ENCODE measurements at places on chromosomes 13 and 19.

DNA sequence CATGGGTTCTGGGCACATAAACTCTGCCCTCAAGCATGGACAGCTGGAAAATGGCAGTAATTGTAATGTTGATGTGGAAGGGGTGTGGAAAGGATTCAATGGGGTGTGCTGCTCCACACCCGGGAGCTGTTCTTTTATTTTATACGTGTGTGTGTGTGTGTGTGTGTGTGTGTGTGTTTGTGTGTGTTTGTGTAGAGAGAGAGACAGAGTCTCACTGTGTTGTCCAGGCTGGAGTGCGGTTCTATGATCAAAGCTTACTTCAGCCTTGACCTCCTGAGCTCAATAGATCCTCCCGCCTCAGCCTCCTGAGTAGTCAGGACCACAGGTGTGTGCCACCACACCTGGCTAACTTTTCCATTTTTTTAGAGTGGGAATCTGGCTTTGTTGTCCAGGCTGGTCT is 2.8 kb downstream of the MRPS12 start:
- no peak for DNase-seq

DNA sequence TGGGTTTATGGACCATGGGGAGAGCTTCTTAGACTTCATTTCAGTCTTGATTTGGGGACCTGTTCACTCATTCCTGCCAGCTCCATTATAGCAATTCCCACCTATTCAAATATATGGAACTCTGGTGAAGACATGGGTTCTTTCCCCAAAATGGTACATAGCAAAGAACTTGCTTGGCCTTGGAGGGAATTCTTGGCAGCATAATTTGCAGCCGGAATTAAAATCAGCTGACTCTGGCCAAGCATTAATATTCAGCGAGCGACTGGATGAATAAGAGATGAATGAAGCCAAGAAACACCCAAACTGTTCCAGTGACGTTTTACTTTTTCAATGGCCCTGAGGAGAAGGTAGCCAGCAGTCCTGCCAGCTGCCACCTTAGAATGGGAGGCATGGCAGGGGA is 88.4 kb upstream of the SOX1 start:
- DNase-seq = no peak

- no peak for DNase-seq
Observed at GRCh38 chr19:12647490-12648071, 19.0 kb downstream of the MAN2B1 start.

GRCh38 chr13:35988648-35989081 is 142.5 kb downstream of the DCLK1 start:
- no peak for DNase-seq

DNA sequence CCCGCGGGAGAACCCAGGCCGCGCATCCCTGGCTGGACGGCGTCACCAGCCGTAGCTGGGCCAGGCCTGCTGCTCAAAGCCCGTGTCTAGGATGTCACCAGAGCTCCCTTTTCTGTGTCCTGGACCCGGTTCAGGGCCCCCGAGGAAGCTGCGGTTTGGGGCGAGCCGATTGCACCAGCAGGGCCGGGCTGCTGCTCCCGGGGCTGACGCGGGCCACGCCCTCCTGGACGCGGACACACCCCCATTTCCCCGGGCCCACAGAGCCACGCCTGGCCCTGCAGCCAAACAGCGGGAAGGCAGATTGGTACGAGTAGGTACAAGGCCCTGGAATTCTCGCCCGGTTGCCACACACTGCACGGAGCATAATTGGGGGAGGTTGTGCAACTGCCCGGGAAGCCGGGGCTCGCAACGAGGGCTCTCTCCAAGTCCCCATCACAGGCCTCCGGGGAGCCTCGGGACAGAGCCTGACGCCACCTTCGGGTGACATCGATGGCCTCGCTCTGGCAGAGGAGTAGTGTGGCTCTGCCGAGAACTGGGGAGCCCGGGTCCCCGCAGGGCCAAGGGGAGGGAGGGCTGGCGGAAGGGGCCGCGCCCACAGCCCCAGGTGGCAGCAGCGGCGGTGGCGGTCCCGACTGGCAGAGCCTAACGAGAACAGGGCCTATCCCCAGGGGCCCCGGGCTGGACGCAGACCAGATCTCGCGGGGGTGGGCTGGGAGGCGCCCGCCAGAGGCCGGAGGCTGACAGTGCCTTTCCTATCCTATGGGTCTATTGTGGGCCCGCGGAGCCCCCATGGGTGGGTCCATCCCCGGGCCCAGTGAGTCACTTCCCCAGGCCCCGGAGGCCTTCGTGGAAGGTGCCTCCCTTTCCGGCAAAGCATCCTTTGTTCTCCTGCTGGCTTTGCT is 23.5 kb downstream of the KCTD15 start:
- DNase-seq = peak; percentile 65

DNA sequence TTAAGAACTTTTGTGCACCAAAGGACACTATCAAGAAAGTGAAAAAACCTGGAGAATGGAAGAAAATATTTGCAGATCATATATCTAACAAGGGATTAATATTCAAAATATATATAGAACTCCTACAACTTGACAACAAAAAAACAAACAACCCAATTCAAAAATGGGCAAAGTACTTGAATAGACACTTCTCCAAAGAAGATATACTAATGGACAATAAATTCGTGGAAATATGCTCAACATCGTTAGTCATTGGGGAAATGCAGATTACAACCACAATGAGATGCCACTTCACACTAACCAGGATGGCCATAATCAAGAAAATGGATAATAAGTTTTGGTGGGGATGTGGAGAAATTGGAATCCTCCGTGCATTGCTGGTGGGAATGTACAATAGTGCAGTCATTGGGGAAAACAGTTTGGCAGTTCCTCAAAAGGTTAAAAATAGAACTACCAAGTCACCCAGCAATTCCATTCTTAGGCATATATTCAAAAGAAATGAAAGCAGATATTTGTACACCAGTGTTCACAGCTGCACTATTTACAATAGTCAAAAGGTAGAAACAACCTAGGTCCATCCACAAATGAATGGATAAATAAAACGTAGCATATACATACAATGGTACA is 2.2 kb upstream of the LSR start:
- DNase-seq = no peak

GRCh38 chr13:25493931-25494640 is 122.3 kb downstream of the ATP8A2 start:
- DNase-seq = no peak

DNA sequence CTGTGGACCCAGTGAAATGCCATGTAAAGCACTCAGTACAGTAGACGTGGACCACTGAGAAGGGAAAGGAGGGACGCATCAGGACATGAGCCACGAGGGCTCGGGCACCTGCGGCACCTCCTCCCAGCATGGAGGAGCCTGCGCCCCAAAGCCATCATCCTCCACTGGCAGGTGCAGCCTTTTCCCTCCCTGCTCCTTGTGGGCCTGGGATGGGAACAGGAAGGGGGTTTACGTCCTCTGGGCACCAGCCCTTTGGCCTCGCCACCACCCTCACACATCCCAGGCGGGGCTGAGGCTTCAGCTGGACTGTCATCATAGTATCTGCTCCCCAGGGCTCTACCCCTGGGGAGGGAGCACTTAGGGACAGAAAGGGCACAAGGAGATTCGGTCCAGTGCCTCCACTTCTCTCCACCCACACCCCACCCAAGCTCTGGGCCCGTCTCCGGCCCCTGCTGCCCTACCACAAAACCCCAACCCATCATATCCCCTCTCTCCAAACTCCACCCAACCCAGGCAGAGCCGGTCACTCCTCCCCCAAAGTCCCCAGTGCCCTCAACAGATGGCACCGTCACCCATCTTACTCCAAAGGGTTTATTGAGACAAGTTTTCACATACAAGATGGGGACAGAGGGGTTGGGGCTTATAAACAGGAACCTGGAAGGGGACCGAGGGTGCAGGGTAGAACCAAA is 2.2 kb upstream of the PRKD2 start:
- no peak for DNase-seq

DNA sequence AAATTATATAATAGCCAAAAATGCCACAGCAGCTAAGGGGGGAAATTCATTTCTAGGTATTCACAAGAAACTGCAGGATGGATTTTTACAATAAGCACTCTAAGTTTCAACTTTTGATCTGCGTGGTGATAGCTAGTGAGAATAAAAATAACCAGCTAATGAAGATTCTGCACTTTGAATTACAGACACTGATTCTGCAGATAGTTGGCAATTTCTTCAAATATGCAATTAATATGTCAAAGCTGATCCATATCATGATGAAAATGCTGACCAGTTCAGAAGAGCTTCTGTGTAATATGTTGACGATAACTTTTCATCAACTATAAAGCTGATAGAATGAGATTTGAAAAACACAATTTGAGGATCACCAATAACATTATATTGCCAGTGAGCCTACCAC is 1272.9 kb downstream of the EFNB2 start:
- no peak for DNase-seq

GRCh38 chr19:16888629-16889365 is at the start of gene F2RL3:
TSS of gene F2RL3 (plus strand) at chr19:16888999. CDS start at chr19:16889190, 191 bp downstream.
- no peak for DNase-seq

DNA sequence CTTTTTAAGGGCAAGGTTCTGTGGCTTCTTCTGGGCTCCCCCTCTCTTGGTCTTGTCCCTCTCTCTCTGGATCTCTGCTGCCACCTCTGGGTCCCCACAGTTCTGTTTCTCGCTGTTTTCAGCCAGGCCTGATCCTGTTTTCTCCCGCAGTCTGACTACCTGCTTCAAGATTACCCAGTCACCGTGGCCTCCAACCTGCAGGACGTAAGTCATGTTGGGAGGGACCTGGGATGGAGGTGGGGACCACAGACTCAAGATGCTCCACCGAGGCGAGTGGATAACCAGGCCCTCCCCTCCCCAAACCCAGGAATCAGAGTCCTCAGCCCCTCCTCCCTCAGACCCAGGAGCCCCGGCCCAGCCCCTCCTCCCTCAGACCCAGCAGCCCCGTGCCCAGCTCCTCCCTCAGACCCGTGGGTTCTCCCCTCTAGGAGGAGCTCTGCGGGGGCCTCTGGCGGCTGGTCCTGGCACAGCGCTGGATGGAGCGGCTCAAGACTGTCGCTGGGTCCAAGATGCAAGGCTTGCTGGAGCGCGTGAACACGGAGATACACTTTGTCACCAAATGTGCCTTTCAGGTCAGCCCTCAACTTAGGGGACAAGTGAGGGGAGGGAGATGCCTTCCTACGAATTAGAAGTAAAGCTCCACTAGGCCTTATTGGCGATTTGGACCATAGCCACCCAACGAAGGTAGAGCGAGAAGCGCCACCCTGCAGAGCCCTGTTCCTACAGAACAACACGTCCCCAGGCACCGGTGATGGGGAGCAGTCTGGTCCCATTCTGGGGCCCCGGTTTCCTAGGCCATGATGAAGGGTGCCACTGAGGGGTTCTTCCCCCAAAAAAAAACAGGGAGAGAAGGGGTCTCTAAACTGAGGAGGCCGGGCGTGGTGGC is 2.2 kb downstream of the FLT3LG start:
- DNase-seq = no peak

- DNase-seq = no peak
Observed at GRCh38 chr13:42539670-42540069, 34.3 kb upstream of the TNFSF11 start.

DNA sequence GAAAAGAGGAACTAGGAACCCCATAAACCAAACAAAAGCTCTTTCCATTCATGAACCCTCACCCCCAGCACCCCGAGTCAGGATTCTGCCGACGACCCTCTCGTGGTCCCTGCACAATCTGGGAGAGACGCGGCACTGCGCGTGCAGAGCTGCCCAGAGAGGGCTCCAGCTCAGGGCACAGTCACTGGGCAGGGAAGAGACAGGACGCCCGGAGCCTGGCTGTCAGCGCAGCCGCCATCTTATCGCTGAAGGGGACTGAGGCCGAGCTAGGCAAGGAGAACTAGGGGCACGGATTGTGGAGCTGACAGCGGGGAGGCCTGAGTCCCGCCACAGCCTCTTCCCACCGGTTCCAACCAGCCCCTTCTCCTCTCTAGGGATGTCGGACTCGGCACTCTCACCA is 349 bp downstream of the ZNF98 start:
- no peak for DNase-seq

DNA sequence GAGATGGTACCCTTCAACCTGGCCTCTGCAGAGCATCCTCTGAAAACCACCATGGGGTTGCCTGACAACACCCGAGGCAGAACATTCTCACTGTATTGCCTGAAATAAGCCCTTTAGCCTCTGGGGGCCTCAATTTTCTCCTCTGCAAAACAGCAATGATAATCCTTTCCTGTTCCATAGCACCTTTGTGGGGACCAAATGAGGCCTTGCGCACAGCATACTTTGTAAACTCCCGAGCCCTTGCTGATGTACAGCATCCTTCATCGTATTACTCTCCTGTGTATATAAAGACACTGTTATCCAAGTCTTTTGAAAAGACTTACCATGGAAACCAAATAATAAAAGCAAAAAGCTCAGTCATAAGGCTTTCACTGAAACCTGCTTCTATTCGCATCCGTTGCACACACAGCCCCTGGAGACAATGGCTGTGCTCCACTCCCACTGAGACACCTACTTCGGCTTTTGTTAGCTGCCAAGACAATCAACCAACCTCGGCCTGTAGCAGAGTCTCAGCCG is 276.0 kb downstream of the FOXO1 start:
- DNase-seq = no peak

GRCh38 chr19:17829855-17830566 is 8.7 kb upstream of the INSL3 start:
- peak; percentile 27 for DNase-seq

DNA sequence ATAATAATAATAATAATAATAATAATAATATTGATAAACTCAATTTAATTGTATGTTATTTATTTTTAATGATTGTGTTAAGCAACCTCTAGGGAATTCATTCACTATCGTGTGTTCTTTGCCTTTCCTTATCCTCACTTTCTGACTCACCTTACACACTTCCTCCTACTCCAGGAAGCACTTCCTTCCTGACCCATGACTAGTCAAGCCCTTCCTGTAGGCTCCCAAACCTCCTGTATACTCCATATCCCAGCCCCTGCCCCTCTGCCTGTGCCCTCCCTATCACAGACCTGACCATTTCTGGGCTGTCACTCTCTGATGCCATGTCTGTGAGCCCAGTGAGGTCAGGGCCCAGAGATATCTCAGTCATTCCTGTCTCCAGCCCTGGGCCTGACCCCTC is 7.6 kb downstream of the LGALS4 start:
- no peak for DNase-seq

GRCh38 chr13:30191491-30192100 is 115.8 kb downstream of the KATNAL1 start:
- no peak for DNase-seq

DNA sequence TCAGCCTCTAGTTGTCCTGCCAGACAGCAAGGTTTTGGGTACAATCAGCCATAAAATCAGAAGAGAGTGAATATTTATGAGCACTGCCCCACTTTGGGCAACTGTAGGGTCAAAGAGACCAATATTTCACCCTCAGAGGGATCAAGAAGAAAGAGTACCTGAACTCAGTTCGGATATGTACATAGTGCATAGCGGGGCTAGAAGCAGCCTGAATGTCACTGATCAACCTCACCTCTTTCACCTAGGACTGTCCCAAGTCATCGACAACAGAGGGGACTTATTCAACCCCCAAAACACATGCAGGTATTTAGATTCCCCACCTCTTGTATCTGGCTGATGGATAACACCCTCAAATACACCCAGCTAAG is 446.9 kb downstream of the COG6 start:
- no peak for DNase-seq

DNA sequence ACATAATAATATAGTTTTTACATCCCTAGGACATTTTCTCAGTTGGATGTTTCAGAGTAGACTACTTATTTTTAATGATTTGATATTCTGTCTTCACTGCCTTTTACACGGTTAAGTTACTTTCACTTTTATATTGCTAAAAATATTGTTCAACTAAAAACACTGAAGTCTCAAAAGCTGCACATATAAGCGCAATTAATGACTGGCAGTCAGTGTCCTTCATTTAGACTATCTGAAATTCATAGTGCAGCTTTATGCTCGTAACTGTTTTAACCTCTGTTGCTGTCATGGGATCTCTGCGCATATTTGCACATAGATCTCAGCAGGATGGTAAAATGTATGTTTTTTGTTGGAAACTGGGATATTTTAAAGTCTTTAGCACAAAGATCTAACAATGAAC is 864.3 kb downstream of the SLITRK6 start:
- no peak for DNase-seq

- no peak for DNase-seq
Observed at GRCh38 chr13:98570929-98571372, 6.0 kb downstream of the STK24 start.

Measured in fibroblast of skin of left quadriceps (primary cell).